ENCODE measurements at places on chromosomes 11 and 22. TPM values are rescaled to one million over a fixed set of nuclear protein-coding genes. Genes with fewer than 3 reads are reported as not detected.

SCN2B gene
- under 0.01 TPM for total RNA-seq

HEPN1 gene
- total RNA-seq, result not detected

HMGXB4 gene
- 20.4 TPM for total RNA-seq

RAC2 gene
- total RNA-seq, result 10.2 TPM

TRIM68 gene
- total RNA-seq, result 10.9 TPM

CDHR5 gene
- total RNA-seq, result not detected

ABCC8 gene
- not detected for total RNA-seq

FANCF gene
- 12.1 TPM for total RNA-seq

PTGDR2 gene
- 2.6 TPM for total RNA-seq

DRICH1 gene
- total RNA-seq, result not detected

ZDHHC24 gene
- 10.9 TPM for total RNA-seq
